ENCODE measurements at places on chromosomes 6 and 20. TPM values are rescaled to one million over a fixed set of nuclear protein-coding genes. Genes with fewer than 3 reads are reported as not detected.

Gene B3GAT2
- polyA plus RNA-seq, result 0.13 TPM

Gene TP53TG5
- 0.22 TPM for polyA plus RNA-seq

Gene CPNE5
- 0.29 TPM for polyA plus RNA-seq

Gene COL12A1
- not detected for polyA plus RNA-seq

Gene KCNQ5
- polyA plus RNA-seq, result 4.3 TPM

Gene HMGCLL1
- not detected for polyA plus RNA-seq

Gene PSORS1C2
- not detected for polyA plus RNA-seq

Gene OR2H2
- not detected for polyA plus RNA-seq

Gene BFSP1
- polyA plus RNA-seq, result 6.6 TPM

Gene ABRACL
- 153 TPM for polyA plus RNA-seq

Gene LAMA5
- not detected for polyA plus RNA-seq

Gene TFEB
- 62.3 TPM for polyA plus RNA-seq

Gene ZNF76
- polyA plus RNA-seq, result 27.9 TPM

Gene BPIFB3
- not detected for polyA plus RNA-seq

Gene SPAG4
- not detected for polyA plus RNA-seq

Gene CALHM4
- polyA plus RNA-seq, result not detected

Gene OPRM1
- not detected for polyA plus RNA-seq

Gene SCGN
- not detected for polyA plus RNA-seq

Gene CDC25B
- polyA plus RNA-seq, result 42.0 TPM

Gene PEX6
- 12.2 TPM for polyA plus RNA-seq

Gene DTD1
- polyA plus RNA-seq, result 66.6 TPM

Gene UBE2J1
- polyA plus RNA-seq, result 40.8 TPM

Gene PNLDC1
- not detected for polyA plus RNA-seq

Gene CLPSL1
- not detected for polyA plus RNA-seq
